Right ventricle myocardium superior (tissue), 1 donor: ENCODE measurements at places on chromosomes 11 and 22. TPM values are rescaled to one million over a fixed set of nuclear protein-coding genes. Genes with fewer than 3 reads are reported as not detected.
A peak's percentile ranks its signal among the peaks of the same experiment; 100 is the strongest.

Gene SLC22A12
- total RNA-seq, result not detected

DNA sequence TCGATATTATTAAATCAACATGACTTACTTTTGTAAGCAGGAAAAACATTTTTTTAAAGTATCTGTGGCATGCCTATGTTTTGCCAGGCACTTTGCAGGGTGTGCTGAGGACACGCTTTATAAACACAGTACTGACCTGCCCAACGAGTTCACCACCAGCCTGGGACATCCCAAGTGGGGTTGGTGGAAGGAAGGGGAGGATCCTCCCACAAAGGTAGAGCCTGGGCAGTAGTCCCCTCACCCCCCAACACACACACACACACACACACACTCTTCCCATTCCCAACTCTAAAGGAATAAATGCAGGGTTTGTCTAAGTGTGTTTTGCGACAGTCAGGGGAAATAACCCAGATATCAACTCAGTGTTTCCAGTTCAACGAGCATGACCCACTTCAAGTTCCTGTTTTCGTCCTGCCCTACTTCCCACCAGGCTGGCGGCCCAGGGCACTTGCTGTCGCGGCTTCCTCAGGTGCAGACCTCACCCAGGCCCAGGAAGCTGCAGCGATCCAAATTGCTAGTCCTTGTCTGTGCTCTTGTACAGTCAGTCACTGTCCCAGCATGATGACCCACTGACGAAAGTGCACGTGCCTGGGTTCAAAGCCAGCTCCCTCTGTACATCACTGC, 3.1 kb downstream of the CERK start:
- peak; percentile 72 for DNase-seq

DNA sequence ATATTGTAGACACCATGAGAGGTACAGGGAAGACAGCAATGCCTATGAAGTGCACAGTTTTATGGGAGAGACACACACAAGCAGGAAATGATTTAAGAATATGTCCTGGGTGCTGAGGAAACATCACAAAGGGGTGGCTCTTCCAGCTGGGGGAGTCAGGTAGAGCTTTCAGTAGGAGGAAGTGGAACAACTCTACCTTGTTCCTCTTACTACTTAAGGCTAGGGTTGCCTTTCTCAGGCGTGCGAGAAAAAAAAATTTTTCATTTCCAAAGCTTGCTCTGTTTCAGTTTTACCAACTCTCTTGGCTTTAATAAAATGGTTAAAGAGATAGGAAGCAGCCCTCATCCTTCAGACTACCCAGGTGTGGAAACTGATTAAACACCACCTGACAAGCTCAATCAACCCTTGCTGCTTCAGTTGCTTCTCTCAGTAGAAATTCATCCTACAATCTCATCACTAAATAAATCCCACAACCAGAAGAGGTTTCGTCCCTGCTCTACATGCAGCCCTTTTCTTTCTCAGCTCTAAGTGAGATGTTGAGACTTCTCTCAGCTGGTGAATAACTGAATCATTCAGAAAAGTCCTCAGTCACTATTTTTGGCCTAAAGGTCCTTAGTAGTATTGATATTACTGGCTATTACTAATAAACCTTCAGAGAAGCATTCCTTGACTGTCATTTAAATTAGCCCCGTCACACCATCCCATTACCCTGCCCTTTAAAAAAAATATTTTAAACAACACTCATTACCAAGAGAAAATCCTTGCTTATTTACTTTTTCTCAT, 5.9 kb downstream of the ABTB2 start:
- no peak for DNase-seq

DNA sequence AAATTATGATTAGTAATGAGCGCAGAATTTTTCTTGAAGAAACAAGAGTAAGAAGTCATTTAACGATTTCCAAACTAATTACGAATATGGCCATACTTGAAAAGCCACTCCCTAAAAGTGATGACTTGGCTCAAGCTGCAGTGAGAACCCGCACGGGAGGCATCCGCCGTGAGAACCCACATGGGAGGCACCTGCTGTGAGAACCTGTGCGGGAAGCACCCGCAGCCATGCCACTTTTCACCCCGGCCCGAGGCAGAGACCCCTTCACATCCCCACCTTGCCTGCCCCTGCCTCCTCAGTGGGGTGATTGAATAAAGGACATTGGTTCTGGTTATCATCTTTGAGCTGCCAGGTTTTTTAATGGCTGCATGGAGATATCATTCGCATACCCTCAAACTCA, 89.7 kb downstream of the BRD1 start:
- DNase-seq, result no peak

Gene MB
- total RNA-seq, result 19,506 TPM

Gene SLC17A6
- not detected for total RNA-seq

DNA sequence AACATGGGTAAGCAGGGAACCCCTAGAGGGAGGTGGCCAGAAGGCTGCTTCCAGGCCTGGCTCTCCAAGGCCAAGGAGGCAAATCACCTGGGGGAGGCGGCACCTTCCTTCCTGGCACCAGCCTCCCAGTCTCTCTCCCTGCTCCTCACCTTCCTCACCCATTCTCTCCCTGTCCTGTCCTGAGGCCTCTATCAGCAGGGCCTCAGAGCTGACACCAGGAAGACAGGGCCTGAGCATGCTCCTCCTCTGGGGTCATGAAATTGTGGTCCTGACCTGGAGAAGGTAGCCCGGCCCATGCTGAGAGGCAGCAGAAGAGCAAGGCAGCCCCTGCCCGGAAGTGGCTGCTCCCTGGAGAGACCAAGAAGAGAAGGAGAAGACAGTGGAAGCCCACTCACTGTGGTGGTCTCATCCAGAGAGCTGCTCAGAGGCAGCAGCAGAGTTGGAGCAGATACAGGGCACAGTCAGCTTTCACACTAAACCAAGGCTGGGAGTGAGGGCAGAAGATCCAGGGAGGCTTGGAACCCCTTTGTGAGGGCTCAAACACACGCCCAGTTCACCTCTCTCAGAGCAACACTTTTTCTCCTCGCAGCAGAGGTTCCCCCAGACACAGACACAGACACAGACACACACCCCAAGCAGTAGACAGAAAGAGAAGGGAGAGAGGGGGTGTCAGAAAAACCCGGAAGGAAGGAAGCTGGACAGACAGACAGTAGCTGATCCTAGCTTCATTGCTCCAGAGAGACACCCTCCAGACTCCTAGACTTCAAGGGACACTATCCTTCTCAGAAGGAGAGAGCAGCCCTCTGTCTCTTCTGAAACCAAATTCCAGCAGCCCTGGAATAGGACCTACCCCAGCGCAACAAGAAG, 1.8 kb downstream of the BCL9L start:
- DNase-seq, result no peak

GRCh38 chr11:121066623-121067022, 34.4 kb upstream of the TECTA start:
- no peak for DNase-seq

GRCh38 chr11:17934194-17934593, 78.7 kb downstream of the SERGEF start:
- DNase-seq, result no peak

GRCh38 chr11:113603277-113604059, 102.6 kb downstream of the TMPRSS5 start:
- DNase-seq, result peak; percentile 72

DNA sequence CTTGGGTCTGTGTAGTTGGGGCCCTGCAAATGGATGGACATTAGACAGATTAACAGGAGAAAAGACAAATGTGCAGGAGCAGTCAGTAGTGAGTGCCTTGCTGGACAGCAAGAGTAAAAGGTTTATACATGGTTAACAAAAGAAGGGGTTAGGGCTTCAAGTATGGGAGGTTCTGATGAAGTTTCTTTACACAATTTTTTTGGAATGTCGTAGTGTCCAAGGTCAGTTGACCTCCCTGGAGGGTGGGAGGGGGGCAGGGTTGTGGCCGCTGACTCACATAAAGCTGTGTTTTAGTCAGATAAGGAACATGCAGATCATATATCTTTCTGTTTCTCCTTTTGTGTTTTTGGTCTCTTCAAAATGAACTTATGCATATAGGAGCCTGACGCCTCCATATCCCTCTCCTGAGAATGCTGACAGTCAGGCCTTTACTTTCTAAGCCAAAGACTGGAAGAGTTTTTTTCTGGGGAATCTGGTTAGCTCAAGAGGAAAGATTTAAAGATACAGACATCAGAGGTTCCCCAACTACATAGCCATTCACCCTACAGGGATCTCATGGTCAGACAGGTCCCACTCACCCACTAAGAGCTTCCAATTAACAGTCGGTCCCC, 134.3 kb downstream of the NECTIN1 start:
- no peak for DNase-seq

Gene SCGB1C1
- not detected for total RNA-seq

- DNase-seq, result no peak
These were observed 66.3 kb downstream of the C11orf91 start for GRCh38 chr11:33634291-33634834.

DNA sequence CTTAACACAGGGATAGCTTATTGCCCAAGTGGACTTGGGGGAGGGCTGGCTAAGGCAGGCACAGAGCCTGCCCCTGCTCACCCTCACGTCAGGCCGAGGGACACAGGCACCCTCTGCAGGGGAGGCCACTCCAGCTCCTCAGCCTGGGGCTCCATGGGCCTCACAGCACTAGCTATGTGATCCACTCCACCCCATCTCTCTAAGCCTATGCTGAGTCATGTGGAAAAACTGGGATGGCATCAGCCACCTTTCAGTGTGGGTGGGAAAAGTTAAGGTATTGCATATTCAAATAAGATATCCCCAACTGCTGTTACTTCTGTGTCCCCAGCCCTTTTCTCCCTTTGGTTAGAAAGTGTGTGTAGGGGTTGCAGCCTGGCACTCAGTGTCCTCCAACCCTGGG, 22.3 kb downstream of the RANGAP1 start:
- DNase-seq, result no peak

DNA sequence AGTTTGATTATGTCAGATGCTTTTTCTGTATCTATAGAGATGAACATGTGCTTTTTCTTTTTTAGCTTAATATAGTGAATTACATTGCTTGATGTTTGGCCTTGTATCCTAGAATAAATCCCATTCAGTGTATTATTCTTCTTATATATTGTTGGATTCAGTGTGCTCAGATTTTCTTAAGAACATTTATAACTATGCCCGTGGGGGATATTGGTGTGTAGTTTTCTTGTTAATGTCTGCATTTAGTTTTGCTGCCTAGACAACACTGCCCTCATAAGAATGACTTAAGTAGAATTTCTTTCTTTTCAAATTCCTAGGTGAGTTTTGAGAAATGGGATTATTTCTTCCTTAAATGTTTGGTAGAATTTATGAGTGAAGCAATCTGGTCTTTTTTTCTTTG, 98.5 kb downstream of the TMEM135 start:
- DNase-seq, result no peak
